AG10803 (cell line): ENCODE measurements at places on chromosomes 5 and 9.

DNA sequence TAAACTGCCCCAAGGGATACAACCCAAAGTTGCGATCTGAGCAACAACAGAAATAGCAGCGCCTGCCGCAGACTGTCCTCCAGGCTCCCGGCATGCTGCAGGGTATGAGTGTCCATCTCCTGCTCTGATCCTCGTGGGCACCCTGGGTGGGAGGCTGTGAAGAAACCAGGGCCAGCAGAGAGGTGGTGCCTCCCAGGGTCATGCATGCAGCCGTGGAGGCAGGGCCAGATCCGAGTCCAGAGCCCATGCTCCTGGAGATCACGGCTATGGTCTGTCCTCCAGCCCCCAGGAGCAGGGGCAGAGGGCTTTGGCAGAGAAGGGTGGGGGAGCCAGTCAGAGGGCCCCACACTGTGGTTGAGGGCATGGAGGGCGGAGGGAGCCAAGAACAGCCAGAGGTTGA, 29.0 kb downstream of the HRH2 start:
- no peak for DNase-seq

- peak; percentile 70 for DNase-seq
Observed at GRCh38 chr9:100440071-100440470, 13.1 kb downstream of the MSANTD3 start.

- no peak for DNase-seq
Observed at GRCh38 chr9:125600194-125600593, 106.8 kb downstream of the MAPKAP1 start.

- peak; percentile 89 for DNase-seq
Observed at GRCh38 chr5:133870661-133871060, 97.8 kb downstream of the C5orf15 start.

GRCh38 chr5:94072116-94072515, 330.7 kb upstream of the POU5F2 start:
- DNase-seq = peak; percentile 61

DNA sequence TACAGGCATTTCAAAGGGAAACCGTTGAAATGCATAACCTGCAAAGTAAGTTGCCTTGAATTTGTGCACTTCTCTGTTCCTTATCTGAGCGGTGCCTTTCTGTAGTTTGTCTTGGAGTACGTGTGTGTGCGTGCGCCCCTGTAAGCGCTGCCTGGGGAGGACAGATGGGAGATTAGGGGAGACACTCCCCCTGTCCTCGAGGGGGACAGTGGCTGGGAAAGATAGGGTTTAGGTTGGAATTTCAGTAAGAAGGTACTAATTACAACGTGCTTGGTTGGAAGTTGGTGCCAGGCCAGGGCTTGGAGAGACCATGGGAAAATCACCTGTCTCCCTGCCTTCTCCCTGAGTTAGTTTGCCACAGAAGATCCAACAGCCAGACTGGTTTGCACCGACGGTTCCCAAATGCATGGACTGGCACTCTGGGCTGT, 73.2 kb downstream of the PIK3R1 start:
- DNase-seq = no peak

GRCh38 chr5:109762821-109763220, 73.1 kb downstream of the MAN2A1 start:
- DNase-seq = no peak

DNA sequence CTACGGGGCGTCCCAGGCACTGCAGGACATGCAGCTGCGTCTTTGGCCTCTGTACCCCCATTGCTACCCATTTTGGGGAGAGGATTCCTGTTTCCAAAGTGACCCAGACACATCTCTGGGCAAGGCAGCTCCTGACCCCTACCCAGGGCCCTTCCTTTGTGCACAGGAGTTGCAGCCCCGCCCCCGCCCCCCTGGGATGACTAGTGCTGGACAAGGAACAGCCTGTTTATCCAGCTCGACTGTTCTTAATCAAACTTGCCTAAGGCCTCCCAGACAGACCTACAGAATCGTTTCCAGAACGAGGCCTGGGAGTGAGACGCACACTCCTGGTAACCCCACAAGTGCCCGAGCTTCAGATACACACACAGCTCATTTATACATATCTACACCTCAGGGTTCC, 13.2 kb downstream of the DIPK1B start:
- peak; percentile 28 for DNase-seq

- no peak for DNase-seq
Observed at GRCh38 chr5:104327801-104328200, 765.2 kb upstream of the NUDT12 start.

DNA sequence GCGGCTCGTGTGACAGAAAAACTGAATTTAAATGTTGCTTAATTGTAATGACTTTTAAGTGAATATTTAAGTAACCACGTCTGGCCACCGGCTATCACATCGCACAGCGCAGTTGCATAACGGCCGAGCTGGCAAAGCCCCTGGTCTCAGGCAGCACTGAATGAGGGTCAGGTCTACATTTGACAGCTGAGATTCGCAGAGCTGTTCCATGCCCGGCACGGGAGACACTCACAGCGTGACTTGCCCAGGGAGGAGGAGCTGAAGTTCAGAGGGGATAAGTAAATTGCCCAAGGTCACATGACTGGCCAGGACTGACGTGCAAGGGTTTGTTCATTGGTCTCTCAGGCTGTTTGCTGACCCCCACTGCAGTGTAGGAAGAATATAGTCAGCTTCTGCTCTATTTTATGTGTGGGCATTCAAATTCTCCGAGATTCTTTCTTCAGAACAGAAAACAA, 17.4 kb upstream of the COL5A1 start:
- DNase-seq = peak; percentile 63

- DNase-seq = peak; percentile 75
Observed at GRCh38 chr9:16245756-16246440, 624.6 kb downstream of the BNC2 start.

- DNase-seq = no peak
Observed at GRCh38 chr9:109320331-109320741, 523 bp downstream of the EPB41L4B start.

- DNase-seq = no peak
Observed at GRCh38 chr9:84955971-84956370, 286.4 kb downstream of the NTRK2 start.

- DNase-seq = peak; percentile 57
Observed at GRCh38 chr5:52657247-52657645, 130.5 kb upstream of the ITGA1 start.

DNA sequence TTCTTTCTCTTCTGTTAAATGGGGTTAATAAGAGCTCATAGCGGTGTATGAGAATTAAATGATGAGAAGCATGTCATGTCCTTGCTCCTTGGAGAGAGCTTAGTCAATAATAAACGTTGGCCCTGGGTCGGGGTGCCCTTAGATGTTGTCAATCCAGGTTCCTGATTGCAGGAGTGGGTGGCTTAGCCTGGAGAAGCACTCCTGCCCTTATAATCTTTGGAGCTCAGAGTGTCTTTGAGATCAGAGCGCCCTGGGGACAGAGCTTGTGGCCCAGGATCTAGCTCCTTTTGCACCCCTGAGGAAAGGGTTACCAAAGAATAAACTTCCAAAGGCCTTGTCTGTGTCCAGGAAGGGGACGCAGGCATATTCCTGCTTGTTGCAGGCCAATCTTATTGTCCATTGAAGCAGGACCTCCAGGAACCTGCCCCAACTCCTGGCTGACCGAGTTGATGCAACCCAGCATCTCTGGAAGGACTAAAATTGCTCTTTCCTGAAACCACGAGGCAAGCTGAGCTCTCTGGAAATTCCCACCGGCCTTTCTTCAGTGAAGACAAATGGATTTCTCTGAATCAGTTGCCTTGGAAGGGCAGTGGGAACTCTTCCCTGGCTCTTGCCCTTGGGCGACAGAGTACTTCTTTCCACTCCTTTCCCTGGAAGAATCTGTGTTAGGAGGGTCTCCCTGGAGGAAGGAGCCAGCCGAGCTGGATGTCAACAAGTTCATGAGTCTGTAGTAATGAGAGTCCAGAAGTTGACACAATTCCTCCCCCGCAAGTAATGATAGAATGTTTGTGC, 6.4 kb upstream of the AMBP start:
- DNase-seq = no peak

DNA sequence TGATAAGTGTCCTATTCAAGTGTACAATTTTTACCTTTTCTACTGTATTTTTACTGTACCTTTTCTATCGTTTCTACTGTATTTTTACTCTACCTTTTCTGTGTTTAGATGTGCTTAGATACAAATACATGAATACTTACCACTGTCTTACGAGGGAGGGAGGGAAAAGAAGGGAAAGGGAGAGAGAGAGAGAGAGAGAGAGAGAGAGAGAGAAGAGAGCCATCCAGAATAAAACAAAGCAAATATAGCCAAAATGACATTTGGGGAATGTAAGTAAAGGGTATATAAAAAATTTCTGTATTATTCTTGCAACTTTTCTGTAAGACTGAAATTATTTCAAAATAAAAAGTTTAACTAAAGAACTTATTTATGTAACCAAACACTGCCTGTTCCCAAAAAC, 121.2 kb downstream of the HOMER1 start:
- no peak for DNase-seq

- DNase-seq = no peak
Observed at GRCh38 chr5:14557791-14558415, 23.7 kb upstream of the OTULINL start.

GRCh38 chr9:38232895-38233294, 159.6 kb upstream of the ALDH1B1 start:
- DNase-seq = no peak

DNA sequence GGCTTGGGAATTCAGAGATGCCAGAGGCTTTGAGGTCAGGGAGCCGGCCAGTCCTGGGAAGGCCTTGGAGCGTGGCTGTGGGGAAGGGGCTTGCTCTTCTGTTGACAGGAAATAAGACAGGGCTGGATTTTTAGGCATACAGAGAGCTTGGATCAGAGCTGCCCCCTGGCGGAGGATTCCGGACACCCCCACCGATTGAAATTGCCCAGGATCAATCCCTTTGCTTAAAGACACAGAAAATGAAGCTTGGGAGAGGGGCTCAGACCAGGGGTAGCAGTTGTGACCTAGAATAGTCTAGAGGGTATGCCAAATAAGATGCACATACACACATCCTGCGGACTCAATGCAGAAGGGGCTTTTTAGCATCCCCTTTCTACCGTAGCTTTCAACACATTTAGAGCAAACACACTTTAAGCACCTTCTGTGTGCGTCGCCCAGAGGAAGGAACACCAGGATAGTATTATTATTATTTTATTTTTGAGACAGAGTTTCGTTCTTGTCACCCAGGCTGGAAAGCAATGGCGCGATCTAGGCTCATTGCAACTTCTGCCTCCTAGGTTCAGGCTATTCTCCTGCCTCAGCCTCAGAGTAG, 1.7 kb upstream of the NTMT1 start:
- peak; percentile 43 for DNase-seq

GRCh38 chr5:168409591-168410458, 76.4 kb upstream of the RARS1 start:
- peak; percentile 64 for DNase-seq

- no peak for DNase-seq
Observed at GRCh38 chr9:134494905-134495304, 146.7 kb upstream of the COL5A1 start.

GRCh38 chr9:87338088-87338989, 159.3 kb upstream of the DAPK1 start:
- DNase-seq = no peak

- DNase-seq = no peak
Observed at GRCh38 chr9:118000581-118000980, 296.4 kb downstream of the TLR4 start.

DNA sequence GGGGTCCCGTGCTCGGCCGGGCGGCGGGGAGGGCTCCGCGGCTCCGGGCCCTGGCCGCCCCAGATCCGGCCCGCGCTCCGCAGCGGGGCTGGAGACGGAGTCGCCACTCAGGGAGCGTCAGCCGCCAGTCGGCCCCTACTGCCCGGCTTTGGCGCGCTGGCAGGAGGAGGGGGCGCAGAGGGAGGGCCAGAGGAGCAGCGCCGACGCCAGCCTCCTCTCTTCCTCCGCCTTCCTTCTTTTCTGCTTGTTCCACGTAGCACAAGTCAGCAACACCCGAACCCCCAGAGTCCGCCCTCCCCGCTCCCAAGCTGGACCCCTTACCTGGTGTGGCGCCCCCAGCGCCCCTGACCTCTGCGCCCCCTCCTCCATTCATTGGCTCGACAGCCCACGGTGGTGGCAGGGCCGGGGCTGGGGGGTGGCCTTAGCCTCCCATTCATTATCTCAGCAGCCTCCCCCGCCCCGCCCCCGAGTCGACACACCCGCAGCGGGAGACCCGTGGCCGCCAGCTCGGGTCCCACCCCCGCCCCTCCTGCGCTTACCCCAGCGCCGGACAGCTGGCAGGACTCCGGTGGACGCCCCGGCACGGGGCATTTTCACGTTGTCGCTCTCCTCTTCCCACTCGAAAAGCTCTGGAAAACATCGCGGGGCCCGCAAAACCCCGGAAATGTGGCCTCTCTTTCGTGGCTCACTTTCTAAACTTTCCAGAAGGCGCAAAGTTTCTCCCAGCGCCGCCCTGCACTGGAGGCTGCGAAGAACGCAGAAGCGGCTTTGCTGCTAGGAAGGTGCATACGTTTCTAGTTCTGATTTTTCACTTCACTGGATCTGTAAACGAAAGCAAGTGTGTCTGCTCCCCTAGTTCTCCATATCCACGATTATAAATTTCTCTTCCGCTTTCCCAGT, at the start of gene LPAR1:
Gene LPAR1 (minus strand): TSS at position 140 of the 900 bp plus-strand sequence. CDS start 66,353 bp downstream, outside the sequence.
- DNase-seq = peak; percentile 62
